Hair follicular keratinocyte (primary cell): ENCODE measurements at places on chromosomes 12 and 14. TPM values are rescaled to one million over a fixed set of nuclear protein-coding genes. Genes with fewer than 3 reads are reported as not detected.

The FGF23 gene
- not detected in 2 replicates for total RNA-seq

The RECQL gene
- total RNA-seq: 48.1 and 57.9 TPM in 2 replicates

The VTI1B gene
- 47.2 and 51.3 TPM in 2 replicates for total RNA-seq

The GALNT16 gene
- not detected in 2 replicates for total RNA-seq

The INF2 gene
- total RNA-seq: 60.9 and 73.5 TPM in 2 replicates

The IPO8 gene
- total RNA-seq: 9.1 and 10.4 TPM in 2 replicates

The TXNDC16 gene
- total RNA-seq: 2.2 and 2.7 TPM in 2 replicates

The PKP2 gene
- total RNA-seq: 37.1 and 39.8 TPM in 2 replicates

The NEUROD4 gene
- total RNA-seq: not detected in 2 replicates

The RPGRIP1 gene
- total RNA-seq: not detected in 2 replicates

The ABCB9 gene
- 6.3 and 10.5 TPM in 2 replicates for total RNA-seq

The CLEC2A gene
- total RNA-seq: not detected in 2 replicates

The PPP4R4 gene
- total RNA-seq: 12.5 and 17.3 TPM in 2 replicates

The IL23A gene
- 2.7 and 5.5 TPM in 2 replicates for total RNA-seq

The DAZAP2 gene
- total RNA-seq: 157 and 166 TPM in 2 replicates

The TMPRSS12 gene
- not detected in 2 replicates for total RNA-seq

The PTPRB gene
- 0.42 and 0.78 TPM in 2 replicates for total RNA-seq

The STAC3 gene
- 0.11 TPM in 1 of 2 replicates, not detected in the other for total RNA-seq

The GSG1 gene
- not detected in 2 replicates for total RNA-seq

The DDN gene
- total RNA-seq: 0.19 and 0.23 TPM in 2 replicates

The POTEM gene
- not detected in 2 replicates for total RNA-seq

The STK38L gene
- total RNA-seq: 14.5 and 19.4 TPM in 2 replicates

The LETMD1 gene
- total RNA-seq: 33.3 and 46.8 TPM in 2 replicates

The PLXNC1 gene
- under 0.01 and 0.53 TPM in 2 replicates for total RNA-seq

The CCDC88C gene
- total RNA-seq: 0.86 and 2.3 TPM in 2 replicates

The TMEM253 gene
- 0.08 and 0.31 TPM in 2 replicates for total RNA-seq

The CIT gene
- total RNA-seq: 8.4 and 16.1 TPM in 2 replicates

The EXD2 gene
- total RNA-seq: 19.1 and 19.3 TPM in 2 replicates

The KRT6C gene
- 11.7 and 19.2 TPM in 2 replicates for total RNA-seq

The METTL17 gene
- 81.8 and 83.8 TPM in 2 replicates for total RNA-seq

The MSI1 gene
- not detected in 2 replicates for total RNA-seq

The CLEC7A gene
- total RNA-seq: not detected in 2 replicates

The ABCD4 gene
- 16.8 and 24.2 TPM in 2 replicates for total RNA-seq

The ETV6 gene
- total RNA-seq: 5.8 and 7.8 TPM in 2 replicates

The DHRS2 gene
- total RNA-seq: 0.31 TPM in 1 of 2 replicates, not detected in the other

The PTPN21 gene
- 4.7 and 5.5 TPM in 2 replicates for total RNA-seq

The CLECL1 gene
- total RNA-seq: not detected in 2 replicates

The PTPN6 gene
- 20.9 and 24.3 TPM in 2 replicates for total RNA-seq

The CLEC1B gene
- total RNA-seq: not detected in 2 replicates

The KLHL33 gene
- not detected in 2 replicates for total RNA-seq

The SERPINA1 gene
- total RNA-seq: 2.8 and 18.9 TPM in 2 replicates

The DBX2 gene
- not detected in 2 replicates for total RNA-seq

The CPNE6 gene
- total RNA-seq: not detected in 2 replicates

The OR10A7 gene
- not detected in 2 replicates for total RNA-seq

The TXNRD1 gene
- 63.7 and 66.3 TPM in 2 replicates for total RNA-seq

The RNU4-1 gene
- under 0.01 TPM in 2 replicates for total RNA-seq

The TPH2 gene
- total RNA-seq: not detected in 2 replicates

The P2RX7 gene
- total RNA-seq: 0.16 and 0.34 TPM in 2 replicates

The DIABLO gene
- total RNA-seq: 66.2 and 75.4 TPM in 2 replicates

The BCL11B gene
- total RNA-seq: 7.8 and 8.2 TPM in 2 replicates
